Activated naive CD8-positive, alpha-beta T cell treated with anti-CD3 and anti-CD28 coated beads, Interleukin-2, amount 50 U/mL, for 24 hours (primary cell): ENCODE measurements at places on chromosomes 16 and 17.

- no peaks in the 10 kb centered on the region for H3K27me3 ChIP-seq
- peaks cover 9% of the 10 kb centered on the region for H3K36me3 ChIP-seq
- peaks cover 4% of the 10 kb centered on the region for H3K4me1 ChIP-seq
These were observed 17.0 kb downstream of the SP2 start for GRCh38 chr17:47913050-47913449.

- peaks cover 77% of the 10 kb centered on the region for H3K4me1 ChIP-seq
- no peak for DNase-seq
- no peak overlapping the region for H3K4me3 ChIP-seq
- H3K27me3 ChIP-seq: no peaks in the 10 kb centered on the region
These were observed 9.6 kb upstream of the CPD start for GRCh38 chr17:30368912-30369720.

DNA sequence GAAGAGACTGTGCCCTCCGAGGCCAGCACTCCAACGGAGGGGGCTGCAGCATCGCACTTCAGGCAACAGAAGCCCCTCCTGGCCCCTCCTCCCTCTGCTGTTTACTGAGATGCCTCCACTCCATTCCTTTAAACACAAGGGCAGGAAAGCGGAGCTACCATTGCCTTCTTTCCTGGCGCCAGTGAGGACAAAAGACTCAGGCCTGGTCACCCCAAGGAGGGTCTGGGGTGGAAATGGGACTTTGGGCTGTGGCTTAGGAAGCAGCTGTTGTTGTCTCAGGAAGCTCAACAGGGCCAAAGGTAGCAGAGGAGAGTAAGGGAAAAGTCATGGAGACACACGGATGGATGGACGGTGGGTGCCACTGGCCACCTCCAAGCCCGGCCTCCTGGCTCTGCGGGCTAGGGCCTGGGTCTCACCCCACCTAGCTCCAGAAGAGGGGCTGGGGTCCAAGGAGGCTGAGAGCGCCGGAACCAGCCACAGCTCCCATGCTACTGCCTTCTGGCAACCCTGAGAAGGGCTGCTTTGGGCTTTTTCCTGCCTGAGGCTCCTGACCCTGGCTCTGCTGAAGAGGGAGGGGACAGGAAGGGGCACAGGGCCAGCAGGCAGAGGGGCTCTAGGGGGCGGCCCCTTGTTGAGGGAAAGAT, 11.1 kb downstream of the CD300LG start:
- H3K4me1 ChIP-seq: no peaks in the 10 kb centered on the region
- no peaks in the 10 kb centered on the region for H3K36me3 ChIP-seq
- H3K4me3 ChIP-seq: no peak overlapping the region

GRCh38 chr16:4800290-4801041, 2.0 kb downstream of the ROGDI start:
- H3K4me3 ChIP-seq: no peak overlapping the region
- no peak overlapping the region for H3K27ac ChIP-seq
- H3K27me3 ChIP-seq: no peaks in the 10 kb centered on the region
- peaks cover 7% of the 10 kb centered on the region for H3K4me1 ChIP-seq
